Stimulated activated CD4-positive, alpha-beta T cell treated with anti-CD3 and anti-CD28 coated beads, Interleukin-4, amount 100 ng/mL, for 48 hours (primary cell): ENCODE measurements at places on chromosomes 2 and 18.

DNA sequence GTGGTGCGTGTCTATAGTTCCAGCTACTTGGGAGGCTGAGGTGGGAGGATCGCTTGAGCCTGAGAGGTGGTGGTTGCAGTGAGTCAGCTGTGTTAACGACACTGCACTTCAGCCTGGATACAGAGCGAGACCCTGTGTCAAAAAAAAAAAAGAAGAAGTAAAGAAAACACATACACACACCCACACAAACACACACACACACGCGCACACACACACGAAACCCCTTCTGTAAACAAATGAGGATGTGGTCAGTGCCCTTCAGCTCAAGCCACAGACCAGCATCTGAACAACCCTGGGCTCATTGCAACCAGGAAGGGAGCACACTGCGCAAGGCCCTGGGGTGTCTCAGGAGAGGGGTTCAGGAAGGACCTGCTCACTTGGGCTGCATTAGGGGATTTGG is 47.9 kb upstream of the KCNF1 start:
- DNase-seq: no peak

GRCh38 chr2:235527806-235528469 is 34.1 kb downstream of the AGAP1 start:
- DNase-seq: no peak

- DNase-seq: no peak
These were observed 117.3 kb downstream of the THADA start for GRCh38 chr2:43478412-43479086.

GRCh38 chr2:120650022-120650644 is 85.5 kb upstream of the GLI2 start:
- no peak for DNase-seq

GRCh38 chr2:124985270-124985669 is 960.2 kb downstream of the CNTNAP5 start:
- no peak for DNase-seq

GRCh38 chr2:236844711-236845110 is 241.0 kb upstream of the COPS8 start:
- no peak for DNase-seq

- no peak for DNase-seq
These were observed 66.7 kb downstream of the RTN4 start for GRCh38 chr2:54983345-54984220.

DNA sequence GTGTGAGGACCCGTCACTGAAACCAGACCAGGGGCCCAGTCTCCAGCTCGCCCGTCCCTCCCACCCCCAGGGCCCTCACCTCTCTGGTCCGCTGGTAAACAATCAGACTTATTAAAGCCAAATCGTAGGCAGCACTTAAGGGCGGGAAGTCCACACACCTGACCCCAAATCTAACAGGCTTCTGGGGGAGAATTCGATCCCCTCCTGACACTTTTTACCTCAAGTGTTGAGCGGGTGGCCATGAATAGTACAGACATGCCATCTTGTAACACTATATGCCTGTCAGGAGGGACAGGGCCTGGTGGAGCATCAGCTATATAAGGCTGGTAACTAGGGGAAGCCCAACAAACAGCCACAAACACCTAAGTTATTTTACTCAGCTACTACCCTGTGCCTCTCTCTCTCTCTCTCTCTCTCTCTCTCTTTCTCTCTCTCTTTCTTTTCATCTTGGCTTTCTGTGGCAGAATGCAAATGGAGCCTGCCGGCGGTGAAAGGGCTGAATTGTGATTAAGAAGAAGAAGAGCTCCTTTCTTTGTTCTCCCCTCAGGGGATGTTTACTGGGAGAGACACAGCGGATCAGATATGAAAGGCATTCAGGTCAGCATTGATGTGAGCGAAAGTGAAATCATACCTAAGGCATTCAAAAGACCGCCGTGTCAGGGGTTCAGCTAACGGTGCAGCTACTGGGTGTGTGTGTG is 9.5 kb downstream of the ZEB2 start:
- no peak for DNase-seq

DNA sequence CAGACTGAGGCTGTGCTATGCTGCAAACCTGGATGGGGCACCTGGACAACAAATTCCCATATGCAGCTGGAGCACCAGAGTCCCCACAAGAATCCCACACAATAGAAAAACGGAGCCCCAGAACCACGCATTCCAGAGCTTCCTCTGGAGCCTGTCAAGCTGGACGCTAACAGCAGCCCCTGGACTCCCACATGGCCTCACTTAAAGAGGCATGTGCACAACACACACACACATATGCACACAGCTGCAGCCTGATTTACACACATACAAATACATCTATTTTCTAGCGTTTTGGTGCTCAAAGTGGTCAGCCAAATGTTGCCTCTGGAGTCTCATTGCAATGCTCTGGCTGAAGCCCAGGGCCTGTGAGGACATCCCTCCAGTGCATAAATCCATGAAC is 632.7 kb upstream of the ID2 start:
- DNase-seq: no peak

DNA sequence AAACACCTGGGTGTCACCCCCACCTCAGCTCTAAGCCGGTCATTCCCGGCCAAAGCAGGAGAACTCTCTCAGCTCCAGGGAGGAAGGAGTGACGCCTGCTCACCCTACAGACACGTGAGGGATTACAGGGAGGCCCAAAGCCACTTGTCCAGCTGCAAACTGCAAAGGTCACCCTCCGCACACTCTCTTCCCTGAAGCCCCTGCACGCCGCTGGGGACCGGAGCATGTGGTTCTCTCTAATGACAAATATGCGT is 108.0 kb upstream of the ID2 start:
- no peak for DNase-seq

DNA sequence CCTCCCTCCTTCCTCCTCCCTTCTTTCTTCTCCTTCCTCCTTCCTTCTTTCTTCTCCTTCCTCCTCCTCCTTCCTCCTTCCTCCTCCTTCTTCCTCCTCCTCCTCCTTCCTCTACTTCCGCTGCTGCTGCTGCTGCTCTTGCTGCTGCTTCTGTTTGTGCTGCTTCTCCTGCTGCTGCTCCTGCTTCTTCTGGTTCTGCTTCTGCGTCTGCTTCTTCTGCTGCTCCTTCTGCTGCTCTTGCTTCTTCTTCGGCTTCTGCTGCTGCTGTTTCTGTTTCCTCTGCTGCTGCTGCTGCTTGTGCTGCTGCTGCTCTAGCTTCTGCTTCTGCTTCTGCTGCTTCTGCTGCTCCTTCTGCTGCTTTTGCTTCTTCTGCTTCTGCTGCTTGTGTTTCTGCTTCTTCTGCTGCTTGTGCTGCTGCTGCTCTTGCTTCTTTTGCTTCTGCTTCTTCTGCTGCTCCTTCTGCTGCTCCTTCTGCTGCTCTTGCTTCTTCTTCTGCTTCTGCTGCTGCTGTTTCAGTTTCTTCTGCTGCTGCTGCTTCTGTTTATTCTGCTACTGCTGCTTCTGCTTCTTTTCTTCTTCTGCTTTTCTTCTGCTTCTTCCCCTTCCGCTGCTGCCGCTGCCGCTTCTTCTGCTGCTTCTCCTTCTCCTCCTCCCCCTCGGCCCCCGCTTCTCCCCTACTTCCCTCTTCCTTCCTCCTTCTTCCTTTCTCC is 8.6 kb downstream of the SNRNP27 start:
- DNase-seq: no peak

- DNase-seq: no peak
These were observed 5.5 kb upstream of the ITSN2 start for GRCh38 chr2:24365826-24366225.

GRCh38 chr2:128076461-128077106 is 14.4 kb upstream of the UGGT1 start:
- DNase-seq: no peak

- DNase-seq: no peak
These were observed 164.7 kb downstream of the AGAP1 start for GRCh38 chr2:235658351-235659174.

DNA sequence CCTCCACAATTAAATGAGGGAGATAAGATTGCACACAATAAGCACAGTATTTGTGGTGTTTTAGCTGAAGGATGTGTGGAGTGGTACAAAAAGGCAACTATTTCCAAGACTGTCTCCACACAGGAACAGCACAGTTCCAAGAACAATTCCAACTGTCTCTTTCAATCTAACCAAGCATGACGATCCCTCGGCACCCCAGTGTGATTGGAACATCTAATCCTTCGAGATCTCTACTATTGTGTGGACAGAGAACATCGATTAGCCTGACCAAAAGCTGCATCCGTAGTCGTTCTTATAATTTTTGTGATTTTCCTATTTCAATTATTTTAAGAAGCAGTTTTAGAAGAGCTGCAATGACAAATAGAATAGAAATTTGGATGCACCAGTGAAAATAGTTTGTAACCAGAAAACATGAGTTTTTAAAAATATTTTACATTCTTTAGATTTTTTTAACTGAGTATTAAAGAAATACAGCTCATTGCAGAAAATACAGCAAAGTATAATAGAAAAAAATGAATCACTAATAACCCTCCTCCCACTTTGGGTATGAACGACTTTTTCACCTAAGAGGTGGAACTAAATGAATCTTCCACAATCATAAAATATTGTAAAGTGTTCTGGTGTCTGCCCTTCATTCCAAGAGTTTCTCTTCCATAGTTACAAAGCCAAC is 76.4 kb upstream of the CABLES1 start:
- DNase-seq: no peak

DNA sequence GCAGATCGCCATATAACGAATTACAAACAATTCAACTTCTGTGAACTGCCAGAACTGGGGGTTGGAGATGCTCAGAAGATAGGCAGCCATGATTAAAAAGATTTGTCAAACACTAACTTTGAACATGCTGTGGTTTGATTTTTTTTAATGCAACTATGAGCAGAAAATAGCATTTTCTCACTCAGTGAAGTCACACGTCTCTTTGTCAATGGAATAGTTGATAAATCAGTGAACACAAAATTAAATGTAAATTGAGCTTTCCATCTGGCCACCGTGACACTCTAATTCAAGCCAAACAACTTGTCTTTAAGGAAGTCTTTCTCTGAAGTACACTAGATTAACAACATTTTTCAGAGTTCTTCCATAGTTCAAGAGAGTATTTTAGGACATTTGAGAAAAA is 228.6 kb upstream of the LINC00305 start:
- no peak for DNase-seq

- no peak for DNase-seq
These were observed 16.8 kb downstream of the CXCR1 start for GRCh38 chr2:218149848-218150440.

DNA sequence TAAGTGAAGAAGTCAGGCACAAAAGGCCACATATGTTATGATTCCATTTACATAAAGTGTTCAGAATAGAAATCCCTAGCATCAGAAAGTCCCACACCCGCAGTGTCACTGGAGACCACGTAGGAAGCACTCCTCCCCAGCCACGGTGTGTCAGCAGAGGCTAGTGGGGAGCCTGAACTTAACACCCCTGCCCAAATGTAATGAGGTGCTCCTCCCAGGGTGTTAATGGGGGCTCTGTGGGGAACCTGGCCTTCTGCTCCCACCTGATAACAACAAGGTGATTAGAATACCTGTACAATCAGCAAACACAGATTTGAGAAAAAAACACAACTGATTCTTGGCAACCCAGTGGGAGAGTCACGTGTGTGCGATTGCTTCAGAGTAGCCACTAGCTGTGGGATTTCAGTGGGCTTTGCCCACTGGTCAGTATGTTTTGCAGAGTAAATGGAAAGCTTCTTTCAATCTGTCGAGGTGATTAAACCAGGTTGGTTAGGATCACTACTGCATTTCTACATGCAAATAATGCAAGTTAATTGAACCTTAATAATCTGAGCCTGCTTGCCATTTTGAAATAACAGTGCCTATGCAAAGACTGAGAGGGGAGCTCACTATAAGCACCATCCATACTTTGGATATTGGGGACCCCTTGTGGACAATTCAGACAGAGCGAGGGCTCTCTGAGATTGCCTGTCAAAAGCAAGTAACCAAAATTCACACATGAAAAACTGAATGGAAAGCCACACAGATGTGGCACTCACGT is 20.6 kb upstream of the ATRAID start:
- DNase-seq: peak; percentile 7

DNA sequence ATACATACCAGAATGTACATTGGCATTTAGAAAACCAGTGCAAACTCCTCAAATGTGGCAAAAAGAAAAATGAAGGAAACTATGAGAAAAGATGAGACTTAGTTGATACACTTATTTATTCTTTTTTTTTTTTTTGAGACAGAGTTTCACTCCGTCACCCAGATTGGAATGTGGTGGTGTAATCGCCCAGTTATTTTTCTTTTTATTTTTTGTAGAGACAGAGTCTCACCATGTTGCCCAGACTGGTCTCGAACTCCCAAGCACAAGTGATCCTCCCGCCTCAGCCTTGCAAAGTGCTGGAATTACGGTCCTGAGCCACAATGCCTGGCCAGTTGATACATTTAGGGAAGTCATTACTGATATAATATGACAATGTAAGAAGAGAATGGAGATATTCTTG is 274.2 kb upstream of the LRATD1 start:
- no peak for DNase-seq

DNA sequence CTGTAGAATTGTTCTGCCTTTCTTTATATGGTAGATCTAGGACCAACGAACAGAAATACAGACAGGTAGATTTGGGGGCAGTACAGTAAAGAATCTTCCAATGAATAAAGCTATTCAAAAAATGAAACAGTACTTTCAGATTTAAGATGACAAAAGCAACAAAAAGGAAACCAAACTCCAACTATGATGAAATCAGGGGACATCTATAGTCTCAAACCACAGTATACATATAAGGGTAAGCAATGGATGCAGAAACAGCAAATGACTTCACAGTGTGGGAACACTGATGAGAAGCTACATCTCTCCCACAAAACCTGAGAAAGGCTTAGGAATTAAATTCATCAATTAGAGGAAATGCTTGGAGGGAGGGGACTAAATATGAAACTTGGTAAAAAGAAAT is 202.5 kb downstream of the CTNNA2 start:
- DNase-seq: no peak

- no peak for DNase-seq
These were observed 2.1 kb upstream of the HSBP1L1 start for GRCh38 chr18:79962311-79962710.

- DNase-seq: no peak
These were observed 7.3 kb downstream of the PXDN start for GRCh38 chr2:1736997-1737480.

DNA sequence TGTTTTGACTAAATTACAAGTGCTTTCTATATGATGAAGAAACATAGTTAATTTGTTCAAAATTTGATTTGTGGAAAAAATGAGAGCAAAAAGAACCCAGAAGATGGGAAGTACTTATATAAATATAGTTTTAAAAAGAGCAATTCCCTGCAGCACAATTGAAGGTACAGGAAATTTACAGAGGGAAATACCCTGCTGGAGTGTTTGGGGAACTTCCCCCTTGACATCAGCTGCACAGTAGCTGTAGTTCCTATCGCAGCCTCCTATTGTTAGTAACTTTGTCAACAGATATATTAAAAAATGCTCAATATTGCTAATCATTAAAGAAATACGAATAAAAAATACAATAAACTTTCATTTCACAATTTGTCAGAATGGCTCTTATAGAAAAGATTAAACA is 1118.8 kb upstream of the ZEB2 start:
- DNase-seq: no peak

DNA sequence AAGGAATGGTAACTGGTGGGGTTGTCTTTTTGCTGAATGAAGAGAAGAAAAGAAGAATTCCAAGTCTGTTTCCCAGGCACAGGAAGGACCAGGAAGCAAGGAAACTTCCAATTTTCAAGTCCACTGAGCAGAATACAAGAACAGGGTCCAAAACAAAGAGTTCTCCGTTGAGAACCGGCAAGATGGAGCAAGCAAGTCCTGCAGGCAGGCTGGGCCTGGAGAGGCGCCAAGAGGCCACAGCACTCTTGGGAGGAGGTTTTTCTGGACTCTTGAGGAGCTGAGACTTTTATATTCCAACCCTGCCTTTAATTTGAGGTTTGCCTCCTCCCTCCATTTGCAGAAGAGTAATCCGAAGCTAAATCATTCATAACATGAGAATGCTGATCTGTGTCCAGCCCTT is 224.5 kb downstream of the IKZF2 start:
- no peak for DNase-seq

GRCh38 chr2:202344178-202344577 is 31.9 kb upstream of the BMPR2 start:
- no peak for DNase-seq
